Stimulated activated CD8-positive, alpha-beta memory T cell treated with anti-CD3 and anti-CD28 coated beads, Interleukin-2, amount 100 ng/mL, for 48 hours (primary cell): ENCODE measurements at places on chromosomes 16 and 17.

DNA sequence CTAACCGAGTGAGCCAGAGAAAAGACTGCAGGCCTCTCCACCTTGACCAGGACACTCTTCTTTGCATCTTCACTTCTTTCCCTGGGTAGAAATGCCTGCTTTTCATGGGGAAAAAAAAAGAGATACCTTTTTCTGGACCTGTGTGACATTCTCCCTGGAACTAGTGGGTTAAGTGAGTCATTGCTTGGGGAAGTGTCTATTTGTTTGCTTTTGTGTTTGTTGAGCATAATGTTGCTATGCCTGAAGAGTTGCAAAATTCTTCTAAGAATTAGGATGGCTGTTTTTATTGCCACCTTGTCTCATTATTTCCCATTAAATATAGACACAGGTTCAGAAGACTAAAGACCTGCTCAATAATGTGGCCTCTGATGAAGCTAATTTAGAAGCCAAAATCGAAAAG lies 18.8 kb downstream of the CLUAP1 start:
- no peak for DNase-seq

GRCh38 chr17:39400547-39401411 lies 647 bp downstream of the FBXL20 start:
- DNase-seq = no peak

DNA sequence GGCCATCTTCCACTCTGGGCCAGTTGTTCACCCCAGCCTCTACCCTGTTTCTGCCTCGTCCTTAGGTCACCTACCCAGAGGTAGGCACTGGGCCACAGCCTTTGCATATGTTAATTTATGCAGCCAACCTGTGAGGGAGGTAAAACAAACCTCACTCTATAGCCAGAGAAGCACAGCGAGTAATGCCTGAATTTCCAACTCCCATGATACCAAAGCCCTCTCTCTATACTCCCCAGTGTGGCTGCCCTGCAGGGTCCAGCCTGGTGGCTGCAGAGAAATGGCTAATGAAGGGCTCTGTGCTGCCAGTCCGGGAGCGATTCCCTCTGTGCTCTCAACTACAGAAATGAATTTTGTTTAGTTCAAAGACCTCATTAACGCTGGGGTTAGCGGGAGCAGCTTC lies 397.0 kb upstream of the CCL2 start:
- no peak for DNase-seq

GRCh38 chr16:14419817-14420216 lies 210.2 kb downstream of the PARN start:
- DNase-seq = no peak

GRCh38 chr16:49443576-49443975 lies 70.0 kb downstream of the C16orf78 start:
- no peak for DNase-seq

DNA sequence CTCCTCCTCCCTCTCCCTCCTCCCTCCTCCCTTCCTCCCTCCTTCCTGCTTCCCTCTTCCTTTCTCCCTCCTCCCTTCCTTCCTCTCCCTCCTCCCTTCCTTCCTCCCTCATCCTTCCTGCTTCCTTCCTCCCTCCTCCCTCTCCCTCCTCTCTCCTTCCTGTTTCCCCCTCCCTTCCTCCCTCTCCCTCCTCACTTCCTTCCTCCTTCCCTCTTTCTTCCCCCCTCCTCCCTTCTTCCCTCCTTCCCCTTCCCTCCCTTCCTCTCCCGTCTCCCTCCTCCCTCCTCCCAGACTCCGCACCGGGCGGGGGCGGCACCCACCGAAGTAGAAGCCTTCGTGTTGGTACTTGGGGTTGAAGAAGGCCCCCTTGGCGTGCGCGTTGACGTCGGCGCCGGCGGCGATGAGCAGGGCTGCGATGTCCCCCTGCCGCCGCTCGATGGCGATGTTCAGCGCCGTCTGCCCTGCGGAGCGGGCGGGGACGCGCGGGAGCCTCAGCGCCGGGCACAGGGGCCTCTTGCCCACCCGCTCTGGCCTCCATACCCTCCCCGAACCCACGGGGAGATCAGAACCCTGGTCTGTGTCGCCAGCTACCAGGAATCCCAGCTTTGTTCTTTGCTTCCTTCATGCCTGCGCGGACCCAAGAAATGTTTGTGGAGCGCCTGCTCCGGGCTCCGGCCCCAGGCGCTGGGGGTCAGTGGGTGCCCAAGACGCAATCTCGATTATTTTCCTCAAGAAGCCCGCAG lies 22.2 kb downstream of the TRPV3 start:
- peak; percentile 49 for DNase-seq

GRCh38 chr16:10782628-10783027 lies 36.0 kb downstream of the TVP23A start:
- DNase-seq = no peak
